ENCODE measurements at places on chromosomes 12 and 14.

GRCh38 chr14:59183150-59183549 lies 5.3 kb upstream of the DAAM1 start:
- DNase-seq, result no peak

GRCh38 chr14:72679536-72680151 lies 214.3 kb downstream of the DPF3 start:
- no peak for DNase-seq

GRCh38 chr12:40240779-40241178 lies 16.0 kb downstream of the LRRK2 start:
- no peak for DNase-seq

DNA sequence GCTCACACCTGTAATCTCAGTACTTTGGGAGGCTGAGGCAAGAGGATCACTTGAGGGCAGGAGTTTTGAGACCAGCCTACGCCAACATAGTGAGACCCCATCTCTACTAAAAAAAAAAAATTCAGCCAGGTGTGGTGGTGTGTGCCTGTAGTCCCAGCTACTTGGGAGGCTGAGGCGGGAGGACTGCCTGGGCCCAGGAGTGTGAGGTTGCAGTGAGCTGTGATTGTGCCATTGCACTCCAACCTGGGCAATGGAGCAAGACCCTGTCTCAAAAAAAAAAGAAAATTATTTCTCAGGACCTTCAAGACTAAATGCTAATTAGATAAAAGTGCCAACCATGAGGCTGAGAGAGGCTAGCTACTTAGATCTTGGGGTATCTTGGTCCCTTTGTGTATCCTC lies 23.5 kb downstream of the OTUB2 start:
- no peak for DNase-seq

GRCh38 chr12:32821293-32821692 lies 65.6 kb upstream of the YARS2 start:
- no peak for DNase-seq

DNA sequence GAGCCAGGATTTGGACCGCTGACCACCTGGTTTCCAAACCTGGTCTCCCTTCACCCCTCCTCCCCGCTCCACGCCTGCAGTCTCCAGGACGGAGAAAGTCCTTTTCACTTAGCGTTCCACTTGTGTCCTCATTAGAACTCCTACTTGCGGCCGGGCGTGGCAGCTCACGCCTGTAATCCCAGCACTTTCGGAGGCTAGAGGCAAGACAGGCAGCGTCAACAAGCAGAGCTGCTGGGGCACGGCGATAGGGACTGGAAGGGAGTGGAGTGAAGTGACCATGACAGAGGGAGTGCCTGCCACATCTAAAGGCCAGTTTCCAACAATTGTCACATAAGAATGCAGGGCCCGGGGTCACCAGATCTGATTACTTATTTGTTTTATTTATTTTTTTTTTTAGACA lies 132.5 kb upstream of the NCOR2 start:
- no peak for DNase-seq

- DNase-seq, result no peak
Measured at GRCh38 chr12:46487567-46488131, 115.1 kb upstream of the SLC38A2 start.

All from NCI-H1436 treated with DMSO at 0.1 percent for 48 hours (cell line).